ENCODE measurements at places on chromosomes 7 and 10.

DNA sequence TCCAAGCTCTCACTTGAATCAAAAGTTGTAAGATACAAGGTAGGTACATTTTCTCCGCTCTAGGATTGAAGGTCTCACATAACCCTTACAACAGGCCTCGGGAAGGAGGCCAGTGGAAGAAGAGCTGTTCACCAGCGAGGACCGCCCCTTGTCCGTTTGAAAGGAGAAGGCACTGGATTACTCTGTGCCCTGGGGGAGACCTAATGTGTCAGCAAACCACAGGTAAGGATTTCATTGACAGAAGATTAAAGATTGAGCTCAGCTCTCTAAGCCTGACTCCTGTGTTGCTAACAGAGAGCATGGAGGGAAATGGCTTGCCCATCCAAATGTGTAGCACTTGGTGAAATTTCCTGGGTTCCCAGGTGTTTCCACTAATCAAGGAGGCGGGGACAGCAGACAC lies 81.2 kb downstream of the SLC16A9 start:
- no peak for DNase-seq

- no peak for DNase-seq
Observed at GRCh38 chr10:126013489-126014281, 117.3 kb downstream of the FANK1 start.

GRCh38 chr10:84135836-84136235 lies 3.5 kb upstream of the GHITM start:
- no peak for DNase-seq

DNA sequence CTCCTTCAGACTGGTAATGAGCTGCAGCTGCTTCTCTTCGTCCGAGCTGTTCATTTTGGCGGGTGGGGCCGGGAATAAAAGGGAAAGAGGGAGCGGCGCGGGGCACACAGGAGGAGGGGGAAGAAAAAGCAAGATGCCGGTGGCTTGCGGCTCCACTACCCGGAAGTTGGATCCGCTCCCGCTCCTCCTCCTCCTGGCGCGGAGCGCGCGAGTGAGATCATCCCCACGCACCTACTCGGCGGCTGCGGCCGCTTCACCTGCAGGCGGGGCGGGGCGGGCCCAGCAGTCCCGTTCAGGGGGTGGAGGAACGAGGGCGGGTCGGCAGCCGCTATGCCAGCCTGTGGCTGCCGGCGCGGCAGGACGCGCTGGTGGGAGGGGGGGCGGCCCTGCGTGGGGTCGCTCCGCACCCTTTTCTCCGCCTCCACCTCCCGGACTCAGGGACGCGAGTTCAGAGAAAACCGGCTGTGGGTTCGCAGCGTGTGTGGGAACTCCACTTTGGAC lies at the start of gene SHTN1:
TSS of gene SHTN1 (minus strand) at position 162 of the 501 bp plus-strand sequence. CDS start at position 54, 108 bp downstream.
- no peak for DNase-seq

GRCh38 chr10:35569111-35569707 lies 35.9 kb upstream of the GJD4 start:
- no peak for DNase-seq

- peak; percentile 52 for DNase-seq
Observed at GRCh38 chr7:128891110-128891941, 19.2 kb downstream of the KCP start.

DNA sequence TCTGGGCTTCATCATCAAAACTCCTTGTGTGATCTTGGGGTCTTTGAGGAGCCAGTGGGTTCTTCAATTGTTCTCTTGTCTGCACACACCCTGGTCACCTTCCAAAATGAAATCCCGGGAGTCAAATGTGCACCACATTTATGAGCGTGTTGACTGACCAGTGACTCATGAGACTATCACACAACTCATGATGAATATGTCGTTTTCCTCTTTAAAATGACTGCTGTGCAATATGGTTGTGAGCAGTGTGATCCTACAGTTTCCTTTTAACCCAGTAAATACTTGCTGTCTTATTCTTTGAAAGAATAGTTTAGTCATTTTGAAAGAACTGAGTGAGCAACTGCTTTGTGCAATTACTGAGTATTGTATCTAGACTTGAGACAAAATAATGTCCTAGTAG lies 149.2 kb downstream of the DYNC1I1 start:
- no peak for DNase-seq

- no peak for DNase-seq
Observed at GRCh38 chr10:34912771-34913170, 97.7 kb upstream of the PARD3 start.
